MG63 (cell line): ENCODE measurements at places on chromosomes 1 and 21. TPM values are rescaled to one million over a fixed set of nuclear protein-coding genes. Genes with fewer than 3 reads are reported as not detected.

DNA sequence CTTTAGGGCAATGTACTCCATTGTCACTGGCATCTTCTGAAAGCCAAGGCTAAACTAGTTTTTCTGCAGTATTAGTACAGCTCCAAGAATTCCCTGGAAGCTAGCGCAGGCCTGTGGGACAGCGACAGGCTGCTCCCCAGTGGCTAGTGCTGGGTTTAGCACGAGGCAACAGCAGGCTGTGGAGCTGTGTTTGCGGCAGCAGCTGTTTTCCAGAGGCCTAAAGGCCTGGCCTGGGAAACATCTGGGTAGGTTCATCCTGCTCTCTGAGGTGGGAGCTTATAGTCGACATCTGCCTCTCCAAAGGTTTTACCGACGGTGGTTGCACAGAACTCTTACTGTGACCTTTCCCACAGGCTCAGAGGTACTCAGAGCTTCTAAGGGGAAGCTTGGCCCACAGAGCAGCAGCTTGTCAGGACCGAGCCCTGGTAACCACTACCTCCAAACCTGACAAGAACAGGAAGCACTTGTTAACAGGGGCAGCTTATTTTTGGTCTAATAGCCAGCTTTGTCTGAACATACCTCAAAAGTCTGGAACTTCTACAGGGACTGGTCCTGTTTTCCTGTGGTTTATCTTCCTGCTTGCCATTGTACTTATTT, 17.2 kb downstream of the CC2D1B start:
- peak; percentile 23 for DNase-seq

- DNase-seq, result no peak
These were observed 11.2 kb downstream of the PSEN2 start for GRCh38 chr1:226881515-226882185.

DNA sequence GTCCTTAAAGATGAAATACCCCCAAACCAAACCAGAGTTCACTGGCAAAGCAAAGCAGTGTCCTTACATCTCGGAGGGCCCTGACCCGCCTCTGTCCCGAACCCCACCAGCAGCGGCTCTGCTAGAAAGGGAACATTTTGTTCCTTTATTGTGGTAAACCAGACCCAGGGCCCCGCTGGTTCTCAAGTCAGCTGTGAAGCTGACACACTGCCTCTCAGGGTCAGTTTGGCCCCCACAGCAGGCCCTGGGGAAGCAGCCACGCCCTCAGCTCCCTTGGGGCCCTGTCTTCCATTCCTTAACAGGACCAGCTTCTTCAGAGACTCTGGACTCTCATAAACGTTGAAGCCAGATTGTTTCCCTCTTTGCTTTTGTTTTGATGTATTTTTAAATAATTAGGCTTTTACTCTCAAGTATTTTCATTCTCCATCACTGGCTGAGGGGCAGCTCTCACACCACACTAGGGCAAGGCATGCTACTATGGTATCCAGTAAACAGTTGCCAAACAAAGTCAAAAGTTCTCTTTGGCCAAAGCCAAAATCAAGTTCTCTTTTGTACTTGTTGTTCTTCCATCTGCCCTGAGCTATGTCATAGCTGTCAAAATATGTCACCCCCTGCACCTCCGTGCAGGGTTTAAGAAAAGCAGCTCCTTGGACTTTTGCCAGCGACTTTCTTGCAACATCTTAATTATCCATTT, 61.1 kb upstream of the ANGPTL1 start:
- no peak for DNase-seq

DNA sequence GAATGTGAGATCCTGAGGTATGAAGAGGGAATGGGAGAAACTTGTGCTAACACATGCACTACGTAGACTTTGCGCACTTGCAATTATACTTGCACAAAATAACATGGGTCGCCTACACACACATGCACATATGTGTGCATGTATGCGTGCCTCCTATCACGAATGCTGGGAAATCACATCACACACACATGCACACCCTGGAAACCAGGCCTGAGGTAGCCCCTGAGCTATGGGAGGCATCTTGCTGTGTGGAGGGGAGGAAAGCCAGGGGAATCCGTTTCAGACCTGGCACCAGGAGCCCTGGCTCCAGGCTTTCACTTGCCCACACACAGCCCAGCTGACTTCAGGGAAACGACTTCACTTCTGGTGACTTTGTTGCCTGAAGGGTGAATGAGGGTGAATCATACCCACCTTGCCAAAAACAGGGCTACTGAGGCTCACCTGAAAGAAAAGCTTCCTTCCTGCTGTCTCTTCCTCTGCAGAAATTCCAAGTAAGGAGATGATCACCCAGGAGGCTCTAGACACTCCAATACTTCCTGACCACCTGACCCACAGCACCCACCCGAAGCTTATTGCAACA, 136.0 kb upstream of the NGF start:
- DNase-seq, result no peak

- no peak for DNase-seq
These were observed 13.9 kb downstream of the SERTAD4 start for GRCh38 chr1:210246447-210246846.

- DNase-seq, result no peak
These were observed 32.1 kb downstream of the S1PR1 start for GRCh38 chr1:101268893-101269292.

GRCh38 chr21:37784591-37785318, 131.5 kb downstream of the KCNJ6 start:
- no peak for DNase-seq

DNA sequence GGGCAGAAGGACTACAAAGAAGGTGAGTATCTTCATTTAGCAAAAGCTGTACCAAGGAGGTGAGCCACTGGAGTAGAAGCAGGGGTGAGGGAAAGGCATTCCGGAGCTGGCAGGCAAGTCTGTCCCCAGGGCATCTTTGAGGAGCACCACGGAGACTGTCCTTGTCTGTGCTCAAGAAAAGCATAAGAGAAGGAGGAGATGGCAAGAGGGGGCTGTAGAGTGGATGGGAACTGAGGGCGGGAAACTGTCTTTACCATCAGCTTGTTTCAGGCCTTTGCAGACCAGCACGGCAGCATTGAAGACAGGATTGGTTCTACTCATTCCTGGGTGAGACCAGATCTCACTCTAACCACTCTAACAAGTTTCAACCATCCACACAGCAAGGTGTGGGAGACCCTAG, 355.8 kb downstream of the AJAP1 start:
- no peak for DNase-seq

- peak; percentile 44 for DNase-seq
These were observed 646 bp downstream of the MAPKAPK2 start for GRCh38 chr1:206685334-206685768.

- DNase-seq, result no peak
These were observed 24.7 kb upstream of the RAB3GAP2 start for GRCh38 chr1:220296981-220297380.

DNA sequence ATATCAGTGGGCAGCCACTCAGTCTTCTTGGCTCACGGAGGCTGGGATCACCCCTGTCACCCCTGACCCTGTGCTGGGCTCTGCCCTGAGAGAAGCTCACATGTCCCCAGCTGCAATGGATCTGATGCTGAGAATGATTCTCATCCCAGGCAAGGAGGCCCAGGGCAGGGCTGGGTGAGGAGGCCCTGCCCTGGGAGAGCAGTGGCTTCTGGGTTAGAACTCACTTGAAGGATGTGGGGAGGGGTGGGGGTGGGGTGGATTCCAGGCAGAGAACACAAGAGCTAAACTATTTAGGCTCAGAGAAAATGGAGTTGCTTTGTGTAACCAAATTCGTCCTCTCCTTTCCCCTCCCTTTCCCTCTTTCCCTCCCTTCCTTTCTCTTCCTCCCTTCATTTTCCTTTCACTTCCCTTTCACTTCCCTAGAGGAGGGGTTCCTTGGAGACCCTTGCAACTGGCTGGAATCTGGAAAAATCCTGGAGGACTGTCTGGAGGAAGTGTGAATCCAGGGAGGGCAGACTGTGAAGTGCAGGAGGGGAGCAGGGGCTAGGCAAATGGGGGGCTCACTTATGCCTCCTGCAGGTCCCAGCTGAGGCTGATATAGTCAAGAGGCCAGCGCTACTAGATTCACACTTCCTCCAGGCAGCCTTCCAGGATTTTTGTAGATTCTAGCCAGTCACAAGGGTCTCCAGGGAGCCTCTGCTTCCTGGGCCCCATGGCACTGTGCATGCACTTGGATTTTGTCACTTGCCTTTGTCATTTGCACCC, 47.0 kb downstream of the IGSF21 start:
- DNase-seq, result no peak

GRCh38 chr1:209815490-209815889, 9.5 kb upstream of the IRF6 start:
- DNase-seq, result no peak

DNA sequence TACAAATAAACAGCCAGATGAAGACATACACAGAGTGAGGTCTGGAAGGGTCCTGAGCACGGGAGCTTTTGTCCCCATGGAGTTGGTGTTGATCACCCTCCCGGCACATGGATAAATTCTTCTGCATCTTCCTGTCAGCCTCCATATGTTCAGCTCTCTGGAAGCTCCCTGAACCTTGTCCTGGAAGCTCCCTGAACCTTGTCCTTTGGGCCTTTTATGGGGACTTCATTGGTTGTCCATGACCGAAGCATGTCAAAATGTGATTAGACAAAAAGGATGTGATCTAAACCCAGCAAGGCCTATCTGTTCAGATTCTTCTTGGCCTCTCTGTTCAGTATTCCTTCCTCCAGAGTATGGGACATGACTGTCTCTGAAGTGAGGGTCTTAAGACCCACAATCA, 25.4 kb upstream of the RNF11 start:
- DNase-seq, result no peak

DNA sequence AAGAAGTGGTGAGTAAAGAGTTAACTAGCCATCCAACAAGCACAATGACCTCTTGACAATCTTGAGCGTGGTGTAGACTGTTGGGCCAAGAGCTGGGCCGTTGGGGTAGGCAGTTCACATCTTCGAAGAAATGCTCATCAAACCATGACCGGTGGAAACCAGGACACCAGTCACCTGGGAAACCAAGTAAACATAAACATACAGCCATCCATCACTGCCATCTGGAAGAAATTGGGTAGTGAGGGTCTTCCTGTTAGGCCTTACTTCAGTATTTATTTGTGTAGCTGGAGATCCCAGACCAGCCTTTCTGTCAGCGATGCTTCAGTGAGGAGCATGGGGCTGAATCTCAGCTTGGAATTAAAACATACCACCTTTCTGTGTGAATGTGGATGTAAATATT, 108.1 kb upstream of the HAO2 start:
- no peak for DNase-seq

GBP4 gene
- total RNA-seq, result 0.07 and 1.1 TPM in 2 replicates

DYNLT5 gene
- total RNA-seq, result not detected in 2 replicates

IL22RA1 gene
- 0.86 TPM in 1 of 2 replicates, not detected in the other for total RNA-seq

CYP4X1 gene
- 1.3 TPM in 1 of 2 replicates, not detected in the other for total RNA-seq
